Naive thymus-derived CD8-positive, alpha-beta T cell (primary cell): ENCODE measurements at places on chromosomes 3 and 15. TPM values are rescaled to one million over a fixed set of nuclear protein-coding genes. Genes with fewer than 3 reads are reported as not detected.

The NOX5 gene
- 0.05 TPM for total RNA-seq

The ZNF148 gene
- 62.5 TPM for total RNA-seq

The ZNF385D gene
- not detected for total RNA-seq

The FAM81A gene
- total RNA-seq: 0.21 TPM

The CFAP100 gene
- not detected for total RNA-seq

The RLBP1 gene
- total RNA-seq: not detected

The STRIT1 gene
- not detected for total RNA-seq

The ATP13A3 gene
- 51.7 TPM for total RNA-seq

DNA sequence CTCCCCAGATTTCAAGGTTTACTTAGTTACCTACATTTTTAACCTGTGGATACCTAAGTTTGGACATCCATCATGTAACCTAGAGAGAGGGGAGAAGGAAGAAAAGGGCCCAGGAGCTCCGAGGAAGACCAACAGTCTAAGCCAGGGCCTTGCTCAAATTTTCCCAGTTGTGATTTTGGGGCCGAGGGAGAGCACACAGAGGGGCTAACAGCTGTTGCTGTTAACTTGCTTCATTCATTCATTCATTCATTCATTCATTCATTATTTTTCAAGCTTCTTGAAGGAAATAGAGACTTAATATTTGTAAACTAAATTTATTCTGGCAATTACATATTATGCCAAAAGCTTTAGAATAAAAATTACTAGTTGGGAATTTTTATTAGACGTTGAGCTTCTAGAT, 22.9 kb downstream of the SYNM start:
- no peak for DNase-seq

DNA sequence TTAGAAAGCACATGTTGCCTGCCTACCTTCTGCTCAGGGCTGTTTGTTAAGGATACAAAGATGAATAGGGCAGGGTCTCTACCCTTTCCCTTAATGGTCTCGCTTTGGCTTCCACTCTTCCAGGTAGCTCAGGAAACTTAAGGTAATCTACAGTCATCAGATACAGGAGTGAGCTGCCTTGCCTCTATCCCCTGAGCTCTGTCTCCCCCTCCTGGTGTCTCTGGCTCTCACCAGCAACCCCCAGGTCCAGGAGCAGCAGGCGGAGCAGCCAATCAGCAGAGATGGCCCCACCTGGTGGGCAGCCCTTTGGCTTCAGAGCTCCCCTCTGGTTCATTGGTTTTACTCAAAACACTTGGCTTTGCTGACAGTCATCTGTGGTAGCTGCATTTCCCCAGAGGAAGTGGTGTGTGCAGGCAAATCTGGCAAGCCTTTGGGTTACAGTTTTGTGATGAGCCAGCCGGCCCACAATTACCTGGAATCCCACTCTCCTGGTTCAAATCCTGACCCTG, 8.5 kb upstream of the CX3CR1 start:
- DNase-seq: peak; percentile 70

- DNase-seq: no peak
These were observed 289.8 kb downstream of the ARPP21 start for GRCh38 chr3:35929158-35929557.

GRCh38 chr15:35320911-35321310, 225.1 kb downstream of the DPH6 start:
- no peak for DNase-seq

GRCh38 chr3:7696320-7696719, 805.3 kb upstream of the LMCD1 start:
- no peak for DNase-seq

GRCh38 chr3:191382661-191383060, 52.3 kb upstream of the UTS2B start:
- DNase-seq: no peak

DNA sequence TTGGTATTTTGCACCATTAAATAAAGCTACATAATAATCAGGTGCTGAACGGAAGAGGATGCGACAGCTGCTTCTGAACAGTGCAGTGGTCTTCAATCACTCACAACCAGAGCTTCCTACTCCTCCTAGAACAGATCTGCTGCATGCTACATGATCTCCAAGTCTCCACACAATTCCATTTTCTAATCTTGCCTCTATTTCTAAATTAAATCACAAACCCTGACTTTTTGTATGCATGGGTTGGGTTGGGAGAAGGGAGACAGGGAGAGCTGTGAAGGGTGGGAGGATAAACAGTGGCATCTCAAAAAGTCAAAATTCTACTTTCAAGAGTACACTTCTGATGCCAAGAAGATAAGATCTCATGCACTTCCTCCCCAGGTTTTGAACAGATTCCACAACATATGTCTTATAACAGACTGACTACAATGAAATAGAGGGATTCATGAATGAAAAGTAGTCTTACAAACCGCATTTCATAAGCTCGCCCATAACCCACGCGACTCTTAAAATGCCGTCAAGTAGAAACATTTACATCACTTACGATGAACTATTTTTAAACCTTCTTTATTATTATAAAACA, 57.2 kb downstream of the CHSY1 start:
- DNase-seq: peak; percentile 20

DNA sequence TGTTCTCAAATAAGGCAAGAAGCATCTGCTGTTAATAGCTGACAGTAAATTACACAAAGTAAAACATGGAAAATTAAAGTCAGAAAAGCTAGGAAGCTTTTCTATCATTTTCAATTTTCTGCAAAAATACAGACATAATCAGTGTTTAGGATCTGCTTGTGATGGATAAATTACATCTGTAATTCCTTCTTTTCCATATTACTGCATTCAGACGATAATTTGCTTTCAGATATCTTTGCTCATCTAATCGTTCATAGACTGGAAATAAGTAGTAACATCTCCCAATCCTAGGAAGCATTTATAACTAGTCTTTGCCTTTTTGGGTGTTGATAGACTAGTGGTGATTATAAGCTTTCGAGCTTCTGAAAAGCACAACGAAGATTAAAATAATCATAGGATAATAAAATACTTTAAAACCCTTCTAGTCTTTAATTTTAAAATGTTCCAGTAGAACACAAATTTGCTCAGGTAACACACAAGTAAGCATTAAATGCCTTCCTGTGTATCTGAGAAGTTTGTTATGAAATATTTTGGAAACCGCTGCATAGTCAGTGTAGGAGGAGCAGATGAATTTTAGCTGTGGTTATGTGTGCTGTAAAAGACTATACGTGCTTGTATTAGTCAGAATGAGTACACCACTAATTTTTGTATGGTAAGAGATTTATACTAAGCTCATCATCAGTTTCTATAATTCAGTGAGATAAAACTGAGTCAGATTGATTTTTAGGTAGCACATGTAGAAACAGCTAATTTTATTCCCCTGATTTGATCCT, 41.0 kb downstream of the MBNL1 start:
- no peak for DNase-seq

GRCh38 chr15:35040339-35041255, 44.5 kb downstream of the NANOGP8 start:
- no peak for DNase-seq

DNA sequence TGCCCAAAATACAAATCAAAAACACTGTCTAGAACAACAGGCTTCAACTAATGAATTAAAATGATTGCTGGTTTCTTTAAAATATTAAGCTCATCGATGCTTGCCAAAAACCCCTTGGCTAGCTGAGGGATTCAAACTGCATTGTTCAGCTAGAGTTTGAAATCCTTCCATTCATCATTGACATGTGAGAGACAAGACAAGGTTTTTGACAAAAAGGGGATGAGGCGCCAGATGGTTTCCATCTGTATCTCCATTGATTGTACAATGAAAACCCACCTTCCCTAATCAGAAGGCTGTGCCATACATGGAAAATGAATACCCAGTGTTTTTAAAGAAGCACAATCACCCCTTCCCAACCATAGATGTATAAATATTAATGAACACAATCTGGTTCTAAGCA, 67.8 kb downstream of the THRB start:
- no peak for DNase-seq

DNA sequence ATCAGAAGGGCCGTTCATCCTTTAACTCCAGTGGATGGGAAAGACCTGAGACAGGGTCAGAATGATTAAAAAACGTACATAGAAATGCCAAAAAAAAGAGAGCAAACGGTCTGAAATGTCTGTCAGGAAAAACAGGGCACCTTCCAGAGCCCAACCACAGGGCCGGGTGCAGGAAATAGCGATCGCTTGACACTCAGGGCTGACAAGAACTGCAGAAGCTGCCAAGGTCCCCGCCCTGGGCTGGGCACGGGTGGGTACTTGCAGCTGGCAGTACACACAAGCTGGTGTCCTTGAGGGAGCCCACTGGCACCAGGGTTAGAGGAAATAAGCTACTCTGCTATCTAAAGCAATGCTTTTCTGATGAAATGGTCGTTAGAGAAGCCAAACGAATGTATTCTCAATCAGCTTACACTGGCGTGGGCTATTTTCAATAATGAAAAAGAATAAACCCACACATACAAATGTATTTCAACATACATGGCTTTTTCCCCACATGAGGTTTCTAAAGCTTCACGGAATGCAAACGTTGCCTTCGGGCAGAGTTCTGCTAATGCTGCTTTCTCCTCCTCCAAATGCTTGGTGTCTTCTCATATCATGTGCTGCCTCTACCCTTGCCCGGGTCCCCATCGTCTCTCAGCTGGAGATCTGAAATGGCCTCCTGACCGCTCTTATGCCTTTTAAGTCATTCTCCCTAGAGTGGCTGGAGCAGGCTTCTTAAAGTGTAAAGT, 15.6 kb downstream of the FRMD4B start:
- peak; percentile 17 for DNase-seq

DNA sequence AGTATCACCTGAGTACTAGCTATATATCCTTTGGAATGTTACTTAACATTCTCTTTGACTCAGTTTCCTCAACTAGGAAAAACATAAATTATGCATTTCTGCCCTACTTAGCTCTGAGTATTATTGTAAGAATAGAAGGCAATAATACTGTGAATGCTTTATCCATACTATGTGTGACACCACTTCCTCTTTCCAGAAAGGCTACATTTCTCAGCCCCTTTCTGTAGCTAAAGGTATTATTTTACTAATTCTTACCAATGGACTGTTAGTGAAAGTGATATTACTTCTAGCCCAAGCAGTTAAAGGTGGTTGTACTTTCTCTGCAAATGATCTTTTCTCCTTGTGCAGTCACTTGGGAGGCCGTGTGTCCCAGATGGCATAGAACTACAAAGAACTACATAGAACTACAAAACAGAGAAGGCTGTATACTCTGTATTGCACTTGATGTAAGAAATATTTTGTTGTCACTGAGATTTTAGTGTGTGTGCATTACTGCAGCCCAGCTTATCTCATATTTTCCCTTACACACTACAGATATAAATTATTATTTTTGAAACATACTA, 35.1 kb downstream of the MYH15 start:
- no peak for DNase-seq

DNA sequence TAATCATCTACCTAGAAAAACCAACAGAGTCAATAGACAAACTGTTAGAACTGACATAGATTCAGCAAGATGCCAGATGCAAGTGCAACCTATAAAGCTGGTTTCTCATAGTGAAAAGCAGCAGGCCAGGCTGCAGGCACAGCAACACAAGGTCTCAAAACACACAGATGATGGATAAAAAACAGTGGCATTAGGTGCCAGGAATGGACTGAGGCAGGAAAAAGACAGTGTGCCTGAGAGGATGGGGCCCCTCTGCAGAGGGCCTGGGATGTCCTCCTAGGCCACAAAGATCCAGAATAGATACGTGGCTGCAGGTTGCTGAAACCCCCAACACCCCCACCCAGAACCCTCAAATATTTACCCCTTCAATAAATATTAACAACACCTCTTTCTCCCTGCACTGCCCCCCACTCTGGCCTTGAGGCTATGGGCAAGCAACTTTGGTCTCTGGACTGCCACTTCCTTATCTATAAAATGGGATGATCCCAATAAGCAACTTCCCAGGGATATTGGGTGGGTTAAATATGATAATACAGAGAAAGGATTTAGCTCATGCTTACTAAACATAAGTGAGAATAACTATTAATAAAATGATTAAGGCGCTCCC, 35.2 kb upstream of the FGD5 start:
- DNase-seq: no peak

GRCh38 chr15:99247062-99247461, 2.3 kb downstream of the TTC23 start:
- no peak for DNase-seq

- DNase-seq: no peak
These were observed 391.9 kb upstream of the THBS1 start for GRCh38 chr15:39188930-39189329.

- no peak for DNase-seq
These were observed 4.5 kb downstream of the CHRD start for GRCh38 chr3:184384342-184384741.

- no peak for DNase-seq
These were observed 3.7 kb downstream of the NR1D2 start for GRCh38 chr3:23948761-23949160.

DNA sequence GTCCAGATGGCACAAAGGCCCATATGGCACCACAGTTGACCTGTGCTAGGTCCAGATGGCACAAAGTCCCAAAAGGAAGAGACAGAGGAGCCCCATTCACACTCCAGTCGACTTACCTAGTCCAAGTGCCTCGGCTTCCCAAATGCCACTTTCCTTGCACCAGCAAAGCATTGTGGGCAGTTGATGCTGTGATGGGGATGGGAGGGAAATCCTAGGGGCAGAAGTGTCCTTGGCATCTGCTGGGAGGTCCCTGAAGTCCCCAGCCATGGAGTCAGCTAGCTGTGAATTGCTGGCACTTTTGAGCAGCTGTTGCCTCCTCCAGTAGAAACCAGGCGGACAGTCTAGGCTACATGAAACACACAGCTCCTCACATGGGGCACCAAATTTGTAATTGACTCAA, 60.3 kb upstream of the SIAH2 start:
- no peak for DNase-seq

DNA sequence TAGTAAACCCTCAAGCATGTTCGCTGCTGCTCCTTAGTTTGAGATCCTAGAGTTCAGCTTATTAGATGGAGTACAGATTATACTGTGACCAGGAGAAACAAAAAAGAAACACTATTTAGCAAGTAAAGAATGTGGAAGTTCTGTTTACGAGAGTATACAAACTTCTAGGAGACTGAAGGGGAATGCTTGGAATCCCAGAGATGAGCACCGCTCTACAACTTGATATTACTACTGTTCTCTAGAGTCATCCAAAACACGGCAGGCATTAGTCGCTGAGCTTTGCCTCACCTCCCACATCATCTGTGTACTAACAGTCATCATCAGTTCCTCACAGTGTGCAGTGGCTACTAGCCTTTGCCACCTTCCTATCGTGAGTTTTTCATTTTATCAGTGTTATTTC, 121.4 kb upstream of the CHRM5 start:
- no peak for DNase-seq

GRCh38 chr3:133463347-133463860, 63.5 kb downstream of the BFSP2 start:
- DNase-seq: no peak

DNA sequence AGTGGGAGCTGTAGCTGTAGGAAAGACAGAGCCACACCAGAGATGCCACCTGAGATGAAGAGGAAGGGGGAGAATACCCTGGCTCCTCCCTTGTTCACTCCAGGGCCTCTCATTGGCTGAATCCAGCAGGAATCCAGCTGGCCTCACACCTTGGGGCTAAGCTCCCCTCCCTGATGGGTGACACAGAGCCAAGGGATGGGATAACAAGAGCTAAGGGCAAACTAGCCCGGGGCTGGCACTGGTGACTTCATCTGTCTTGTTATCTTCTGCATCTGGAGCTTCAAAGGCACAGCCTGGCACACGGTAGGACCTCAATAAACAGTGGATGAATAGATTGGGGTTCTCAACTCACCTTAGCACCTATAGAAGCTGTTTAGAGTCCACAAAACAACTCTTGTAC, 13.8 kb upstream of the GATA2 start:
- no peak for DNase-seq
